ENCODE measurements at places on chromosomes 2 and 18. TPM values are rescaled to one million over a fixed set of nuclear protein-coding genes. Genes with fewer than 3 reads are reported as not detected.

- DNase-seq: peak; percentile 34
These were observed 132.9 kb upstream of the MGAT5 start for GRCh38 chr2:134120733-134121630.

The SLC11A1 gene
- 0.34 TPM for total RNA-seq

The CCT4 gene
- 166 TPM for total RNA-seq

The TPO gene
- total RNA-seq: not detected

GRCh38 chr2:160492401-160493226 lies 993 bp downstream of the RBMS1 start:
- DNase-seq: peak; percentile 73

The DSG1 gene
- not detected for total RNA-seq

GRCh38 chr2:99395589-99396130 lies 58.5 kb downstream of the EIF5B start:
- DNase-seq: no peak

The SERPINB12 gene
- not detected for total RNA-seq

- no peak for DNase-seq
These were observed 387.8 kb downstream of the ZNF521 start for GRCh38 chr18:24964216-24964615.

- no peak for DNase-seq
These were observed 4.9 kb upstream of the PDCD1 start for GRCh38 chr2:241863536-241863954.

DNA sequence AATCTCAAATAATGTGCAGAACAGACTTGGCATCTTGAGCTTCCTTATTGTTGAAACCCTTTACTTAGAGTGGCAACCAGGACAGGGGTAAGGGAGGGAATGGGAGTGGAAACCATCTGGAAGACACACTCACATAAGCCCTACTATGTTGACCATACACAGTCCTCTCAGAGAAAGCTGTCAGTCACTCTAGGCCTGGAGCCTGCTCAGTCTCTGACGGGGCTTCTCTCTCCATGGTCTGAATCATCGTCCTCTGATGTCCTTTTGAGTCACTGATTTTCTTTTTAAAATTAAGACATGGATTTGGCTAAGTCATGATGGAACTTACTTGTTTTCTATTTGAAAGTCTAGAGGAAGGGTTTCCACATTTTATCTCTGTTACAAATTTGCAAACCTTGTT lies 74.0 kb downstream of the MYO1B start:
- no peak for DNase-seq

DNA sequence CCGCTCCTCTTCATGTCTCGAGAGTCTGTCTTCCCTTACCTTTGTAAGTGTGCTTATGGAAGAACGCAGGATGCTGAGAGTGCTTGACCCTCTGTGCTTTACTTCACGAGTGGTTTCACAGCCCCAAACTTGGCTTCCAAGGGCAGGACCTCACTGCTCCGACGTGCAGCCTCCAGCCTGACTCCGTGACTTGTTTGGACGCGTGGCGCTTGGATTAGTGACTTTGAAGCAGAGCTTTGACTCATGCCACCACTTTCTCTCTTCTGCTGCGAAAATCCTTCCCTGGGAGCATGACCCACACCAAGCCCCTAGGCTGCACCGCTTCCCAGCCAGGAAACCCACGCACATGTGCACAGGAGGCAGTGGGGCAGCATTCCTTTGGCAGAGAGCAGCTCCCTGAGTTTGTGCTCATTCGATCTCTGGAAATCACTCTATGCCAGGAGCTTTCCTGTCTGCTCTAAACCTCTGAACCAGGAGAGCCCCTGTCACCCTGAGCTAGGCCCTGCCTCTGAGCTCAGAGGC lies 207.8 kb upstream of the HS6ST1 start:
- no peak for DNase-seq

GRCh38 chr2:238698451-238699306 lies 149.2 kb upstream of the TWIST2 start:
- no peak for DNase-seq

All from progenitor cell of endocrine pancreas (in vitro differentiated cells).